ENCODE measurements at places on chromosomes 16 and 17. TPM values are rescaled to one million over a fixed set of nuclear protein-coding genes. Genes with fewer than 3 reads are reported as not detected.

The KRT34 gene
- not detected for total RNA-seq

- DNase-seq = no peak
These were observed 48.1 kb downstream of the HLF start for GRCh38 chr17:55312852-55313251.

GRCh38 chr16:80007231-80007630 lies 406.7 kb upstream of the MAF start:
- DNase-seq = no peak

GRCh38 chr17:15340966-15341365 lies 431 bp downstream of the TEKT3 start:
- DNase-seq = no peak

DNA sequence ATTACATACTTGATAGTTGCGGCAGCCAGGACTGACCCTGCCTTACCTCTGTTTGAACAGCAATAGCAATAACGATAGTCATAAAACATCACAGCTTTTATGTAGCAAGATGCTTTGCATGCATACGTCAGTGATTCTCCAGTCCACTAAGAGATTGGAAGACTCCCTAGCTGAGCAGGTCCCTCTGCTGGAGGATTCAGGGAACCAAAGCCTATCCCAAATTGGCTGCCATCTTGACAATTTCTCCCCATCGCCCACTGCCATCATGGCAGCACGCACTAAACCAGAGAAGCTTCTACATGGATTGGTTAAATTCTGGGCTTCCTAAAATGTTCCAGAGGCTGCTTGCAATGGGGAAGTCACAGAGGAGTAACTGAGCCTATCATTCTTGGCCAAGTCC lies 360.6 kb upstream of the XYLT1 start:
- DNase-seq = no peak

GRCh38 chr16:23324727-23325126 lies 22.6 kb downstream of the SCNN1B start:
- peak; percentile 21 for DNase-seq

The FSCN2 gene
- total RNA-seq = 0.22 TPM

DNA sequence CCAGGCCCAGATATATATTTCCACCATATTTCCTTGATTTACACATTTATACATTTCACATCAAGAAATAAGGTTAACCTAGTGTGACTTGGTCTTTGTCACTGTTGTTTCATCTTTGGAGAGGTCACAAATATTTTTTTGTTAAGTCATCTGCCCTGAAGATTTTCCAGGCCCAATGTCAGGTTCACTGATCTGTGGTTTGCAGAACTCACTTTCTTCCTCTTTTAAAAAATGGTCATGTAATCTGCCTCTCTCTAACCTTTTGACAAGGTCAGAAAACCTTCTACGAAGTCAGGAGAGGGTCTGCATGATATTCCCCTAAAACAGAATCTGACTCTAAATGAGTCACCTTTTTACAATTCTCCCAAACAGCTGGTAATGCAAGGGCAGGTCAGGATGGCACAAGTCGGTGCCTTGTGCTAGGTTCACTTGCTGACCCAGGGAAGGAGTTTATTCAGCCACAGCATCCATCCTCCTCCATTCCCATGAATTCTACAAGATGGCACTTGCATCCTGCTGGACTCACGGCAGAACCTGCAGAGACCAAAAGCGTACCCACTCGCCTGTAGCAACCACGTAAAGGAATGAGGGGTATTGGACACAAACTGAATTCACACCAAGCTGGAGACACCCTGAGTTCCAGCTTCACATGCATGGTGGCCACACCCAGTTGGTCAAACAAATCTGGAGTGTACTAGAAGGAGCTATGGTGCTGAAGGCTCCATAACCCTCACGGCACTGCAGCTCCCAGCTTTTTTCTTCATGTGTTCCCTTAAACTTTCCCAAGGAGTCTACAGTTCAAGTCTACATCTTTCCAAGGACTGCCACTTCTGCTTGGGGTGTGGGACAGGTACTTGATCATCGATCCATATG lies 1.6 kb upstream of the KIAA0513 start:
- DNase-seq = no peak

All from adrenal gland (tissue), 19 donors.